Activated CD8-positive, alpha-beta memory T cell treated with anti-CD3 and anti-CD28 coated beads for 1 hour (primary cell): ENCODE measurements at places on chromosomes 11 and 22.

GRCh38 chr22:47204002-47204979 lies 441.8 kb downstream of the TBC1D22A start:
- no peak for DNase-seq

GRCh38 chr11:107792049-107792443 lies 66.5 kb downstream of the SLC35F2 start:
- DNase-seq, result no peak

DNA sequence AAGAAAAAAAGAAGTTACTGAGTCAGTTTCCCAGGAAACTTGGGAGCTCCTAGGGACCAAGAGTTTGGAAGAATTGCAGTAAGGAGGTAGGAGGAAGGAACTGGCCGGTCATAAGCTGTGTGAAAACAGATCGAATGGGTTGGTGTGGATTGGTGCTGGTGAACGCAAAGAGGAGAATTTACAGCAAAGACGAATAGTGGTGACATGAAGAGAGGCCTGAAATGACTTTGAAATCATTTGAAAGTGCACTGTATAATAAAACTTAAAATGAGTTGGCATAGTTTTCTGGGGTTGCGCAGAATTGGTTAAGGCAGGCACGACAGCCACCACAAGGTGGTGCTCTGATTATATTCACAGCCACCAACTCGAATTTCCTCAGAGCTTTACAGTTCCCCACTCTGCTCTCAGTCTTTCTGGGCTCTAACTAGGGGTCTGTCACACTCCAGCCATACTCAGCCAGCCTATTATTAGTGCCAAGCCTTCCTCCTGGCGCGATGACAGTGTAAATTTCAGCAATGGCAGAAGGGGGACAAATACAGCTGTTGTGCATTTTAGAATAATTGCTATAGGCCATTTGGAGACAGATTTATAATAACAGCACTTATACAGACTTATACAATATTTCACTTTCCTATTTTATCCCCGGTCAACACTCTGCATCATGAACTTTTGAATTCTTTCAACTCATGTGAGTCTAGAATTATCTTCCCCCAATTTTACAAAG lies 8.3 kb upstream of the HTR3B start:
- no peak for DNase-seq

DNA sequence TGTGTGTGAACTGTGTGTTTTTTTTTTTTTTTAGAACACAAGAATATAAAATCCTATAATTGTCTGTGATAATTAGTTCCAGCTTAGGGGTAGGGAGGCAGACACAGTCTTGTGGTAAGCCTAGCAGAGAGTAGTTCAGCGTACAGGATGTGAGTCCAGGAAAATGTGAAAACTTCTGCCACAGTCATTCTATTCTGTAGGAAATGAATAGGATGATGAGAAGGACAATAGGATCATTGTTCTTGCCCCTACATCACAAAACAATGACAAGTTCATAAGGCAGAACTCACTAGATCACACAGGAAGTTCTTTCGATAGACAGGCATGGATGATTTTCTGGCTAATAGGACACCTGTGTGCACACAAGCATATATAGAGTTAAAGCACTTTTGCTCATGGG lies 132.2 kb downstream of the NAV2 start:
- no peak for DNase-seq

DNA sequence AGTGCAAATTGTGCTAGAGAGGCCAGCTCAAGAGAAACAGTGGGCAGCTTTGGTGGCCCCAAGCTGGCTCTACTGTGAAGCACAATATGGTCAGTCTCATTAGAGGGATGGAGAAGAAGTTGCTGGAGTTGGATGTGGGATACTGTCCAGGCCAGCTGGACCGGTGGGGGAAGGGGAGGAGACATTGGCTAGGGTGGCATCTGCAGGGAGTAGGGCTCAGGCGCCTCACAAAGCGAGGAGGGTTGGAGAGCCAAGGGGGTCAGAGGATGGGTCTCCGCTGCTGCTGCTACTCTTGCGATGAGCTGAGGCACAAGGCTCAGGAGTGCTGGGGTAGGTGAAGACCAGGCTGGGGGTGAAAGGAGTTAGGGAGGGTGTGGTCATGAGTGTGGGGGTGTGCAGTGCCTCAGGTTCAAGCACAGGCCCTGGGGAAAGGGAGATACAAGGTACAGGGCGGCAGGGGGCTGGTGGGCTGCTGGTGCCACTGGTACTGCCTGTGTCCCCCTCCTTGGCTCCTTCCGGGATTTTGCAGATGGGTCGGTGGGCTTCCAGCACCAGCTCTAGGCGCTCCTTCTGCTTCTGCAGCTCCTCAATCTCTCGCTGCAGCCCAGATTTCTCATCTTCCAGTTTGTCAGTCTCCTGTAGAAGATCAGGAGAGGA lies 2.3 kb downstream of the CCDC85B start:
- DNase-seq, result no peak

GRCh38 chr22:46416520-46416871 lies 81.0 kb downstream of the TRMU start:
- DNase-seq, result no peak

DNA sequence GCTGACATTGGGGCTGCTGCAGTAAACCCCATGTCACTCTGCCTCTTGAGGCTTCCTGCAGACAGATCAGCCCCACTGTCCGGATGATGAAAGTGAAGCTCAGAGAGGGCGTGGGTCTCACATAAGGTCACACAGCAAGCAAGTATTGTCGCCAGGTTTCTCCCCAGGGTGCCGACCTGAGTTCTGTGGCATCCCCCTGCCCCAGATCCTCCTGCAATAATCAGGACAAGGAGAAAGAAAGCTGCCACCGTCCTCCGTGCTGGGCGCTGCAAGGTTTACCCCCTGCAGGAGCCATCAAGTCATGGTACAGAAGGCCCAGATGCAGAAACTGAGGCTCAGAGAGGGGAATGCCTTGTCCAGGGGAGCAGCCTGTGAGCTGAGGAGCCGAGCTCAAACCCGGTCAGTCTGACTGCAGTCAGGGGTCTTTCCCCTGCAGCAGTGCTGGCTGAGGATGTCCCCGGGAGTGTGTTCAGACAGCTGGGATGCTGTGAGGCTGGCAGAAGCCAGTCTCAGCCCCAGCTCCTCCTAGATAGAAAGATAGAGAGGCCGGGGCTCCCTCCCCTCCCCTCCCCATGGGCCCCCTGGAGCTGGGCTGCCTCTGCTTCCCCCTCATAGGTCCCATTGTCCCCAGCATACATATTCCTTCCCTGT lies 13.2 kb downstream of the EMID1 start:
- no peak for DNase-seq

GRCh38 chr11:109597336-109597735 lies 175.3 kb downstream of the C11orf87 start:
- no peak for DNase-seq

DNA sequence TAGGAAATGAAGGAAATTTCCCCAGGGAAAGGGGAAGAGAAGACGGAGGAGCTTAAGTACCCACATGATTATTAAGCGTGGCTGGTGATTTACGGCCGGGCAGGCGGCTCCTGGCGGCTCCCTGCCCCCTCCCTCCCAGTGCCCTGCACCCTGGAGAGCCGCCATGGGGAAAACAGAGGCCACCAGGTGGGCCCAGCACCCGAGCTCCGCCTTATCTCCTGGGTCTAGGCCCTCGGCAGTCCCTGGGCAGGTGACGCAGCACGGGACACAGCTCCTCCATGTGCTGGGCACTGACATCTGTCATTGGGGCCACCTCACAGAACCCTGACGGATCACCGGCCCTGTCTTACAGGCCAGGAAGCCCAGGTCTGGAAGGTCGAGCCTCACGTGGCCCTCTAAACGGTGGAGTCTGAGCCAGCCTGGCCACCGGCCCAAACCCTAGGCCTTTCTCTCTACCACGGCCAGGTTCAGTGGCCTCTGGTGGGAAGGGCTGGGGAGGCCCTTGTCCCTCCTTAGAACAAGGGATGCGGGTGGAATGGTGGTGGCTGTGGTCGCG lies 60.2 kb upstream of the PPARA start:
- no peak for DNase-seq

DNA sequence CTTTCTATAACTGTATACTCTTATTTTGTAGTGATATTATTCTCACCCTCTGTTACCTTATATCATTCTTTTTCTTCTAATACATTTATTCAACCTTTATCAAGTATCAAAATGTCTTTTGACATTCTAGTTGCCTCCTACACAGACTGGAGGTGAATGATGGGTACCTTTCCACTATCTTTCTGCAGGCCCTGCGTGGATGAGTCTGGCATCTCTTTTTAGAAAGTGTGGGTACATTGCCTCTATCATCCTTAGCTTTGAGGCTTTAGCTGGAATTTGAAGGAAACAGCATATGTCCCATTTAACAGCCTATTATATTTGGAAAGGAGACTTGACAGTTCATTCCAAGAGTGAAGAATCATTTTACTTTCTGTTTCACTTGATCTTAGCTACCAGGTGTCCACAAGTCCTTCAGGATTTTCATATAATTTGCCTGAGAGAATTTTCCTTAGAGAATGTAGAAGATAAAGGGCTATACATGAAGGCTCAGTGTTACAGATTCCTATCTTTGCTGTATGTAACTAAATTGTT lies 192.0 kb downstream of the CWF19L2 start:
- no peak for DNase-seq

DNA sequence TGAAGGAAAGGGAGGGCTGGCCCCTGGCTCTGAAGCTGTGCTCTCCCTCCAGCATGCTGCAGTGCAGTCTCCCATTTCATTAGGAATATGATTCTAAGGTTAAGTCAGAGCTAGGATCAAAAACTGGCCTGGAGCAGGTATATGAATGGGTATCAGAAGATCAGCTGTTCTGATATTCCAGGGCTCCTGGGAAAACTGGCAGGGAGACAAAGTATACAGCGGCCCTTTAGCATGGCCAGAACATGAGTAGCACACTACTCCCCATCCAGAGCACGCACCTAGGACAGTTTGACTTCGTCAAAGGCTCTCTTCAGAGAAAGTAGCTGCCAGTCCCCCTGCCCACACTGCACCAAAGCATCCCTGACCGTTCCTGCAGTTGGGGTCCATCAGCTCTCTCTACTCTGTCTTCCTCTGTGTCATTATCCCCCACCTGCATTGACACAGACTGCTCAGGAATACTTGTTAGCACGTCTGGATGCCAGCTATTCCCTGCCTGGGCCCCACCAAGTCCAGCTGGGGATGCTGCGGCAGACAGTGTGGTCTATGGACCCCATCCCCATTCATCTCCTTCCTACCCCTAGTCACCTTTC lies 4.0 kb upstream of the FCHSD2 start:
- DNase-seq, result no peak

GRCh38 chr11:103541186-103541795 lies 432.1 kb downstream of the DYNC2H1 start:
- DNase-seq, result no peak

DNA sequence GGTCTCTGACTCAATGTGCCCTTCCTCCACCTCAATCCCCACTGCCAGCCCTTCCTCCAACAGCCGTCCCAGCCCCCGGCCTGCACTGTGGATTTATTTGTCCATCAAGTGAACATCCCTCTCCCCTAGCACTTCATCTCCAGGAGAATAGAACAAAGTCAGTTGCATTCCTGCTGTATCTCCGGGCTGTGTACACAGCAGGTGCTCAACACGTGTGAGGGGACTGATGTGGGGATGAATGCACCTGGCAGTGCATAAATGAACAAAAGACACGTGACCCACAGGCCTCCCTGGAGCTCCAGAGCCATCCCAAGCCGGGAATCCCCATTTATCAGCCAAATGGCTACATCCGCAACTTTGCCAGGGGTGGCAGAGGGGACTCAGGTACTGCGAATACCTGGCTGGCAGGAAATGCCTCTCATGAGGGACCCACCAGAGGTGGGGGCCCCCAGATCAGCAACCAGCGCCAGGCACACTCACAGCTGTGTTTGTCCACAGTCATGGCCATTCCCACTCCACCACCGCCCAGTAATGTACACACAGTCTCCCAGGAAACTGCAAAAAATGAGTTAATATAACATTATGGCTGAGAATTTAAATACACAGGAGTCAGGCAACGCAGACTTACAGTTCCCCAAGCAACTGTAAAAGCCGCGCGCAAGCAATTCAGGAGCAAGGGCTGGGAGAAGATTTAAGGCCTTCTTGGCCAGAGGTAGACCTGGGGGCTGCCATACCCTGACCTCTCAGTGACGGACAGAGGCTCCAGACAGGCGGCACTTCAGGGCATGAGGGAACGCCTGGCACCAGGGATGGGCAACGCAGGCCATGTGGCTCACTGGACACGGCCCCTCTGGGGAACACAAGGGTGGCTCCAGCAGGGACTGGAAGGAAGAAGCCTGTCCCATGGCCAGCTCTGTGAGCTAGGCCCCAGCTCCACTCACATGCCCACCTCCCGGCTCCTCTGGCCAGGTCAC lies 50.3 kb upstream of the TCF20 start:
- no peak for DNase-seq

GRCh38 chr11:43486141-43486540 lies 127.4 kb downstream of the TTC17 start:
- DNase-seq, result no peak

DNA sequence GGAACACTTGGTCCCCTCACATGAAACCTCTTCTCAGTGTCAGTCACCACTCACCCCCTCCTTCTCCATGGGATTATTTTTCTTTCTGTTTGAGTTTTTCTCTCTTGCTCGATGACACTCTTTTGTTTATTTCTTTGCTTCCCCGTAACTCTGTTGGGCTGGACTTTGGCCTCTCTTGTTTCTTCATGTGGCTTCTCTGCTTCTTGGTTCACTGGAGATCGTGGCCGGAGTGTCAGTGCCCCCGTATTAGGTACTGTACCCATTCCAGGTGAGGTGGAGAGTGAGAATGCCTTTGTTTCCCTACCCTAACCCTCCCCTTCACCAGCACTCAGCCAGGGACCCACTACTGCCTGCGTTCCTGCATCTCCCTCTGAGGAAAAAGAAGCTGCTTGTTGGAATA lies 32.5 kb downstream of the CYB5R2 start:
- DNase-seq, result no peak

DNA sequence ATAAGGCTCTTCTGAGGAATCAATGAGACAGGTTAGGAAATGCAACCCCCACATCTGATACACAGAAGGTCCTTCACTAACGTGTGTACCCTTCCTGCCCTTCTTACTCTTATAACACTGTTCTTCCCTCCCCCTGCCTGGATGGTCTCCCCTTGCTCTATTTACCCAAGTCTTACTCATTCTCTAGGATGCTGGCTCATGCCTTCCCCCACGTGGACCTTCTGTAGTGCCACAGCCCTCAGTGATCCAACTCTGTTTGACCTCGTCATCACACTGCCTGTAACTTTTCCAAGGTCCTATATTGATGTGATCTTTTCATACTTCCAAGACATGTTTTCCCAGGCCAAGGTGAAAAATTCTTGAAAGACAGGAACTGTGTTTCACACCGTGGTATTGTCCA lies 79.8 kb downstream of the C11orf58 start:
- no peak for DNase-seq
